NCI-H187 treated with DMSO at 0.1 percent for 48 hours (cell line): ENCODE measurements at places on chromosomes 2 and 18.

DNA sequence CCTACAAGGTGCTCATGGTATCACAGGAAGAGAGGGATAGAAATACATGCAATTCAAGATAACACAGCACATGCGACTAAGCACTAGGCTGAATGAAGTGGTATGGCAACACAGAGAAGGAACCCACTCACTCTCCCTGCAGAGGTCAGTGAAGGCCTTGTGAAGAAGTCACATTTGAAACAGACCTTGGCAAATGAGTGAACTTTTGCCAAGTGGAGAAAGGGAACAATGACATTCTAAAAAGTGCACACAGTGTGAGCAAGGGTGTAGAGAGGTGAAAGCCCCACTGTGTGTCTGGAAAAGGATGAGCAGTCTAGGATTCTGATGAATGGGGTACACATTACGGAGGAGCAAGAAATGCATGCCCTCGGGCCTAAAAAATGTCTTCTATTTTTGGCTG, 23.3 kb downstream of the KLF7 start:
- no peak for DNase-seq

GRCh38 chr18:9876867-9877654, 8.7 kb upstream of the TXNDC2 start:
- DNase-seq = no peak

DNA sequence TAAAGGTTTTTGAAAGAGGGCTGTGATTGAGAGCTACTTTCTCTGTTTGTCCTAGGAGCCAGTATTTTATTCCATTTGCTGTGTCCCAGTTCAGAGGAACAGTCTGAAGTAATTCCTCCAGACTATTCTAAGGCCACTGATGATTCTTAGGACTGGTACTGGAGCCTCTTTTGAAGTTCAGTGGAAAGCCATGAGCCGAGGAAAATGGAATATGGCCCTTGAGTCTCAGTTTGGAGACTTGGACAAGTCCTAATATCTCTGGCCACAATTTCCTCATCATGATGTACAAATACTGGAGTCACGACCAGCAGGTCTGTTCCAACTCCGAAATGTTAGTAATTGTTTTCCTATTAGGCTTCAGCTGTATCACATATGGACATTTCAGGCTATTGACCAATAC, 7.1 kb upstream of the COLEC12 start:
- no peak for DNase-seq

DNA sequence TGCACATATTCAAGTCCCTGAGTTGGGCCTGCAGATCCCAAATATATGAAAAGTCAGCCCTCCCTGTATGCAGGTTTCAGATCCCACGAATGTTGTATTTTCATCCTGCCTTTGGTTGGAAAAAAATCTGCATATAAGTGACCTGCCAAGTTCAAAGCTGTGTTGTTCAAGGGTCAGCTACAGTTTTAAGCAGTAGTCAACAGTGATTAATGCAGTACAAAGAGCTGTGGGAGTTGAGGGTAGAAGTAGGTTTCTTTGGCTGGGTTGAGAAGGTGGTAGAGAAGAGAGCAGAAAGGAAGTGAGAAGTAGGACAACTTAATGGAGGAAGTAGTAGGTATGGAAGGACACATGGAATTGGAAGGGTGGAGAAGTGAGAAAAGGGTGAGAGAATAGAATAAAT, 127.9 kb downstream of the ANKRD44 start:
- DNase-seq = no peak

DNA sequence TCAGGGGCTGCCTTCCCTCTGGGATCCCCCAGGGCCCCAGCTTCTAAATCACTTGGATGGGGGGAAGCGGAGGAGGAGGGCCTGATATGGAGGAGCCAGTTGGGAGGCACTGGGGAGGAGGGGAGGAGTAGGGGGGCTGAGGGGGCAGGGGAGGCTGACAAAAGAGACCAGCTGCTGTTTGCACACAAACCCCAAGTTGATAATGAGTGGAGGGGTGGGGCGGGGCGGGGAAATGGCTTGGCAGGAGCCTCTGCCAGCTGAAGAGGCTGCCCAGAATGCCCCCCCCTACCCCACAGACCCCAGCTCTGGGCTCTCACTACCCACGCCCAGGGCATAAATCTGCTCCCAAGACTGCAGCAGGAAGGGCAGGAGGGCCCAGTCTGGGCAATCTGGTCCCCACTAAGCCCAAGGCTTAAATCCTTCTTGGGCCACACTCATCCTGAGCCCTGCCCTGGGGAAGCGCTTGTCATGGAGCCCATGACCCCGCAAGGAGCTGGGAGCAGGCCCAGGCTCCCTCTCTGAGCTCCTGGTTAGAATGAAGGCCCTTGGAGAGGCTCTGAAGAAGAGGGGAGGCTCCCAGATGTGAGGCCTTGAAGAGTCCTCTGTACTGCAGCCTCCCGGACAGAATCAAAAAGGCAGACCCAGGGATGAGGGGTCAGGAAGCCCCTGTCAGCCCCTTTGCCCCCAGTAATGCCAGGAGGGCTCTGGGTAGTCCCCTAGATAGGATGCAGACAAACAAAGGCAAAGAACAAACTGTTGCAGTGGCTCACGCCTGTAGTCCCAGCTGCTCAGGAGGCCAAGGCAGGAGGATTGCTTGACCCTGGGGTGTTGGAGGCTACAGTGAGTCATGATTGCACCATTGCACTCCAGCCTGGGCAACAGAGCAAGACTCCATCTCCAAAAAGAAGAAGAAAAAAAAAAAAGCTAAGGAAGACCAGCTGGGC, 24.8 kb upstream of the PTMA start:
- DNase-seq = no peak

DNA sequence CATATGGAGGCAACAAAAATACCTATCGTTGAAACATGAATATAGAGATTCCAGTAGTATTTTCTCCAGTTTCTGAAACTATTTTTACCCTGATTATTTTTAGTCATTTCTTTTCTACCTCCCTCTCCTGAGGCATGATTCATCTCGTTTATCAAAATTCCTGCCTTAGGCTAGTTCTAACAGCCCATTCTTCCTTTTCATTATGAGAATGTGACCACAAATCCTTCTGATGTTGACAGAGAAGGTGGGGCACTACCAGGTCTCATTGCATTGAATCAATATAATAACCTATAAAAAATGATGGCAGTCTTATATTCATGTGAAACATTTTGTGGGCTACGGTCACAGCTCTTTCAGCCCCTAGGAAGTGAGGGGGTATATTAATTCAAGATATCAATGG, 406.5 kb upstream of the UBE2E3 start:
- DNase-seq = no peak

DNA sequence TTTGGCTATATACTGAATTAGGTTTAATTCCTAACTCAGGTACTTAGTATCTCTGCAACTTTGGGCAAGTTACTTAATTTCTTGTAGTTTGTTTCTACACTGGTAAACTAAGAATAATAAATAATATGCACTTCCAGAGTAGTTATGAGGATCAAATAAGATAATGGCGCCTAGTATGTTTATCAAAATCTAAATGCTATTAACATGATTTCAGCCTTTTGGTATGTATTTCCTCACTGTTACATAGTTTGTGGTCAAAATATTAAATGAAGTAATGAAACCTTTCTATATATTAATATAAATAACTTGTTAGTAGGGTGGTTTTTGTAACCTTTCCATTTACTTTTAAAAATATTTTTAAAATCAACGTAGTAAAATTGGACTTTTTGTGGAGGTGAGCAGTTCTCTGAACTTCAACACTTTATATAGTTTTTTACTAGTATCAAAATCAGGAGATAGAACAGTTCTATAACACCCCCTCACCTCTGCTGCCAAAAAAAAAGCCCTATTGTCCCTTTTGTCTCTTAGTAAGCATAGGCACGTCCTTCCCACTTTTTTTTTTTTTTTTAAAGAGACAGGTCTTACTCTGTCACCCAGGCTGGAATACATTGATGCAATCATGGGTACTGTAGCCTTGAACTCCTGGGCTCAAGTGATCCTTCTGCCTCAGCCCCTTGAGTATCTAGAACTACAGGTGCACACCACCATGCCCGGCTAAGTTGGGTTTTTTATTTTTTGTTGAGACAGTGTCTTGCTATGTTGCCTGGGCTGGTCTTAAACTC, 44.8 kb downstream of the RAB3GAP1 start:
- no peak for DNase-seq

GRCh38 chr2:58612973-58613372, 371.8 kb upstream of the FANCL start:
- no peak for DNase-seq

DNA sequence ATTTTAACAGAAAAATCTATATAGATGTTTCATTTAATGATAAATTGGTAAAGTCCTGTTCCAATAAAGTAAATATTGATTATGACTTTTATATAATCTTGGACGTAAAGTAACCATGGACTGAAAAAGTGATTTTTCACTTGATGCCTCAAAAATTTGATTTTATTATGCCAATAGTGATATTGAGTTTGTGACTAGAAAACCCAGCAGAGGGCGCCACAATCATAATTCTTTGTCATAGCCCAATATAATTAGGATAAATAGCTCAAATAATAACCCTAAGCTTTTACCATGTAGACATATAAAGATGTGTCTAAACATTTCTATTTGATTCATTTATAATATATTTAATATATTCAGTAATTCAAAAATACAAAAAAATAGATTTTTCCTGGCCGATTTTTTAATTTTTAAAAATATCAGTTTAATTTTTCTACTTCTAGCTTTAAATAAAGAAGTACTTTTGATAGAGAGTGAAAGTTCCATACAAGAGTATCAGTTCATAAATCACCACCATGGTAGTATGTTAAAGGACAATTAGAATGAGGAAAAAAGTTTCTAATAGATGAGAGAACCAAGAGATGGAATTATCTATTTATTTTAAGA, 30.7 kb downstream of the CAMKMT start:
- DNase-seq = no peak

GRCh38 chr18:24678107-24678506, 217.7 kb downstream of the HRH4 start:
- no peak for DNase-seq
